GF-D8 (cell line): ENCODE measurements at places on chromosomes 11 and 22.

GRCh38 chr11:111097191-111097590, 148.3 kb upstream of the POU2AF2 start:
- DNase-seq: no peak

- no peak for DNase-seq
Observed at GRCh38 chr22:43529934-43530333, 118.1 kb downstream of the MPPED1 start.

DNA sequence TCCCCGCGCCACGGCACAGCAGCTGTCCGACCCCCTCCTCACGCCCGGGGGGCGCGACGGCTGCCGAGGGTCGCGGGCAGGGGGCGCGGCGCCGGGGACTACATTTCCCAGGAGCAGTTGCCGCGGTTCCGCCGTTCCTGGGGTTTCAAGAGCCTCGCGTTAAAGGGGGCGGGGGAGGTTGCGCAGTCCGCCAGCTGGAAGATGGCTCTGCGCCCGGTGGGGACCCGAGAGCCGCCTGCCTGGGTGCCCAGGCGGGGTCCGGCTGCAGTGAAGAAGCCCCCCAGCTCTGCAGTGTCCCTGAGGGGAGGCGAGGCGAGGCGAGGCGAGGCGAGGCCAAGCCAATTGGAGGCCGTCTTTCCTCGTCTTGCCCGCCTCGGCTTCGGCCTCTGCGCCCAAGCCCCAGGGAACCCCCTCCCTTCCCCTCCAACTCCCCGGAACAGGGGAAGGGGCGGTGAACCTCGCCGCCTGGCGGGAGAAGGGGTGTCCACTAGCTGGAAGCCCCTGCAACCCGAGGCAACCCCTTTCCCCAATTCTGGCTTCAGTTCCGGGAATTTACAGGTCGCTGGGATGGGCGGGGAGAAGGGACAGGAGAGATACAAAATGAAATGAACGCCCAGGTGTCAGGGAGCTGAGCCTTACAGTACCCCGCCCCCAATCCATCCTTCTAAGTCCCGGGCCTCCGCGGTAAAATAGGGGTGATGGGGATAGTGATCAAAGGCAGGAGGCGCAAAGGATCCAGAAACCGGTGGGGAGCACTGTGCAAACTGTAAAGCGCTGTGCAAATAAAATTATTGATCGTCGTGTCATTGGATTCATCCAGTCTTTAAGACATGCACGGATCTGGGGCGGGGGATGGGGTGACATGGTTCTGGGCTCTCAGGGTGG, 5.2 kb upstream of the GCAT start:
- peak; percentile 24 for DNase-seq

- peak; percentile 36 for DNase-seq
Observed at GRCh38 chr11:131867457-131868257, 497.2 kb downstream of the NTM start.
